ENCODE measurements at places on chromosomes 11 and 22.

- DNase-seq: no peak
These were observed 13.9 kb downstream of the DAGLA start for GRCh38 chr11:61693922-61694601.

DNA sequence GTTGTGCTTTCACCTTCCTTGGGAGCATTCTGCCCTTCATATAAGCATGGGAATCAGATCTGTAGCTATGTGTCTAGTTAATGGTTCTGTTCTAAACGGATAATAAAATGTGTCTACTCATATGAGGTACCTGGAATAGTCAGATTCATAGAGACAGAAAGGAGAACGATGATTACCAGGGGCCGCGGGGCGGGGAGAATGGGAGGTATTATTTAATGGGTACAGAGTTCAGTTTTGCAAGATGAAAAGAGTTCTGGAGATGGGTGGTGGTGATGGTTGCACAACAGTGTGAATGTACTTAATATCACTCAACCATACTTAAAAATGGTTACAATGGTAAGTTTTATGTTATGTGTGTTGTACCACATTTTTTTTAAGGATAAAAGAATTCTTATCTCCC is 10.0 kb upstream of the ABCC8 start:
- no peak for DNase-seq

DNA sequence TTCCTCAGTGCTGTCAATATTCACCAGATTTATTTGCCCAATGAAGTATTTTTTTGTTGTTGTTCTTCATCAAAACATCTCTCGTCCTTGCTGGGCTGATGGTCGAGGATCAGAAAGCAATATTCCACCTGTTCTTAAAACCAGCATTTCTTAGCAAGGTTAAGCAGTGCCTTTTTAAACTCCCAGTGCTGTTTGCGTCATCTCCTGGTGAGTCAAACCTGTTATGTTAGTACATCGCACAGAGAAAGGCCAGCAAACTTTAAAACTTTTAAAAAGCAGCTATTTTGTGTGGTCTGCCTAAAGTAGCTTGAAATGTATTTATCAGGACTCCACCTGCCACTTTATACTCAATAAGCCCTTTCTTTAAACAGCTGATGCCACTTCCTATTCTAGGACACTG is 802.0 kb downstream of the KCNA4 start:
- DNase-seq: no peak

DNA sequence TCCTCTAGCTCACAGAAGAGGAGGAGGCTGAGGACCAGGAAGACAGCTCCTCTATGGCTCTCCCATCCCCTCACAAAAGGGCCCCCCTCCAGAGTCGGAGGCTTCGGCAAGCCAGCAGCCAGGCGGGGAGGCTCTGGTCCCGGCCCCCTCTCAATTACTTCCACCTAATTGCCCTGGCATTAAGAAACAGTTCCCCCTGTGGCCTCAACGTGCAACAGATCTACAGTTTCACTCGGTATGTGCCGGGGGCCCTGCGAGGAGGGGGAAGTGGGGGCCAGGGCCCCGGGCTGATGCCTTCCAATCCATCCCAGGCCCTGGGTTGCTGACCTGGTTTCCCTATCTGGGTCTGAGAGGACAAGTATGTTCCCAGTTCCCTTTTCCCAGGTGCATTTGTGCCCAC is 7.9 kb downstream of the FOXR1 start:
- no peak for DNase-seq

DNA sequence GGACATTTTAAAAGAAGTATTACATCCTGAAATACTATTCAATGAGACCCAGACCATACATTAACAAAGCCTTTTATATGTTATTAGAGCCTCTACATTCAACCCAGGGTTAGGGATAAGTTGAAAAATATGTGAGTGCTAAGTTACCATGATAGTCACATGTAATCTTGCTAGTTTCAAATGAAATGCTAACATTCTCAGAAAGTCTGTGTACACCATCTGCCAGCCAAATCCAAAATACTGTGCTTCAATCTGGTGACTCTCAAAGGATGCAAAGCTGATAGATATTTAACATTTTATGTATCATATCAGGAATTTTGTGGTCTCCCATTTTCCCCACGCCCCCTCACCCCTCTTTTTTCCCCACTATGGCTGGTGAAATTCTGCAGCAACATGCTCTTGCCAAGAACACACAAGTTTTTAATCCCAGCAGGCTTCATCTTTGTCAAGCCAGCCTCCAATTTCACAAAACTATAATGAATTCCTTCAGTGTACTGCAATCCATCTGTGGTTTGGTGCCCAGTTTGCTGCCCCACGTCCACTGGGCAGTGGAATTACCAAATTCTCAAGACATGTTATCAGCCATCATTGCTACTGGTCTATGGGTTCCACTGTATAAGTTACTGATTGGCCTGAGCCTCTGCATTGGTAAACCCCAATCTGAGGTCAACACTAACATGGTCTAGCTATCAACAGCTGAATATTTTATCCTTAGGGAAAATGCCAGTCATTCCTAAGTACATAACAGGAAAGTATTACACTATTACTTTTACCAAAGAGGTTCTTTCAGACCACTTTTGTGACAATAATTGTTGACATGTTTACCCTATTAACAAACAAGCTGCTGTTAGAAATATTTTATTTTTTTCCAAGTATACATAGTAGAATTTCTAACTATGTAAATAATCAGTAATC is 1.5 kb upstream of the PICALM start:
- DNase-seq: peak; percentile 27
